Psoas muscle (tissue), 8 donors: ENCODE measurements at places on chromosomes 2 and 18. TPM values are rescaled to one million over a fixed set of nuclear protein-coding genes. Genes with fewer than 3 reads are reported as not detected.

The ADAM23 gene
- total RNA-seq = 9.2 TPM

The RASGRP3 gene
- 20.0 TPM for total RNA-seq

The MAP3K19 gene
- total RNA-seq = not detected

The PRSS56 gene
- 2.4 TPM for total RNA-seq

The UGT1A4 gene
- total RNA-seq = not detected

The PRKCE gene
- total RNA-seq = 16.1 TPM

DNA sequence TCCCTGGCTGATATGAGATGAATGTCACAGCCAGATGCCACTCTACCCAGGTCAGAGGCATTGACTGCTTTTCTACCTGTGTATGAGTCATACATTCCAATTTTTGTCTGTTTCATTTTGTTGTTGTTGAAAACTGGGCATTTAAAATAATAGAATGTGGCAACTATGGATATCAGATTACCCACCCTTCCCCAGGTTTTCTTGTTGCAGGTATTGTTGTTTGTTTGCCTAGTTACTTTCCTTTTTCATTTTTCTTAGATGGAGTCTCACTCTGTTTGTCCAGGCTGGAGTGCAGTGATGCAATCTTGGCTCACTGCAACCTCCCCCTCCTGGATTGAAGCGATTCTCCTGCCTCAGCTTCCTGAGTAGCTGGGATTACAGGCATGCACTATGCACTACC, 70.2 kb downstream of the LRRC30 start:
- H3K36me3 ChIP-seq = no peaks in the 10 kb centered on the region
- H3K27ac ChIP-seq = no peak overlapping the region
- DNase-seq = no peak
- H3K4me1 ChIP-seq = no peaks in the 10 kb centered on the region

DNA sequence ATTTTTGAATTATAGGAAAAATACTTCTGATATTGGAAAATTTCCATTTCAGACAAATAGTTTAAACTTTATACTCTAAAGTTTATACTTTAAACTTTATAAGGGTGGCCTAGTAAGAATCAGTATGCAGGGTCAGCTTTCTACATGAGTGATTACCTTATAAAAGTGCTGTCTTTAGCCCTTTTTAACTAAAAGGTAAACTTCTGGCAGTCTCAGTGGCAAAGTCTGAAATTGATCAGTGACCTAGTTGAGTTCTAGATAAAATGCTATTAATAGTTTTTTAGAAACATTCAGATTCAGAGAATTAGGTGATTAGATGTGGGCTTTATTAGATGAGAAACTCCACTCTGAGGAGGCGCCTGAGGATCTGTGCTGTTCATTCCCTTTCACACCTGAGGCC, 15.5 kb downstream of the GORASP2 start:
- no peaks in the 10 kb centered on the region for H3K27me3 ChIP-seq
- peaks cover 3% of the 10 kb centered on the region for H3K4me1 ChIP-seq
- no peak for DNase-seq
- H3K27ac ChIP-seq = no peak overlapping the region
- no peak overlapping the region for H3K4me3 ChIP-seq
- H3K36me3 ChIP-seq = peaks cover 12% of the 10 kb centered on the region

DNA sequence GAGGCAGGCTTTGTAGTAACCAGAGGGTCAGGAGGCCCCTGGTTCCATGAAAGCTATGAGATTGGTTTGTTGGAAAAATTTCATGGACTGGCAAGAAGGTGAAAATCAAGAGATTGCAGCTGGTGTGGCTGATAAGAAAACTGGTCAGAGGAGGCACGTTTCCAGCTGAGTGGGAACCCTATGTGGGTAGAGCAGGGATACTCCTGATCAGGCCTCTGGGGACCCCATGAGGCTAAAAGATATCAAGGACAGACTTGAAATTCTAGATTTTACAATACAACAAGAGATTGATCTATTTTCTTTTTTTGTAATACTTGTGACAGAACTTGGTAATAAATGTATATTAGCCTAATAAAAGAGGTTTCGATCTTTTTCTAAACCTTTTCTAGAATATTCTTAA, 1615.1 kb downstream of the DPP10 start:
- no peaks in the 10 kb centered on the region for H3K27me3 ChIP-seq
- H3K4me3 ChIP-seq = no peak overlapping the region
- H3K36me3 ChIP-seq = no peaks in the 10 kb centered on the region

- no peak for DNase-seq
- H3K4me3 ChIP-seq = no peak overlapping the region
- H3K27me3 ChIP-seq = no peaks in the 10 kb centered on the region
- no peak overlapping the region for H3K27ac ChIP-seq
- H3K4me1 ChIP-seq = no peaks in the 10 kb centered on the region
Observed at GRCh38 chr2:81747481-81748070, 1443.0 kb upstream of the LRRTM1 start.

DNA sequence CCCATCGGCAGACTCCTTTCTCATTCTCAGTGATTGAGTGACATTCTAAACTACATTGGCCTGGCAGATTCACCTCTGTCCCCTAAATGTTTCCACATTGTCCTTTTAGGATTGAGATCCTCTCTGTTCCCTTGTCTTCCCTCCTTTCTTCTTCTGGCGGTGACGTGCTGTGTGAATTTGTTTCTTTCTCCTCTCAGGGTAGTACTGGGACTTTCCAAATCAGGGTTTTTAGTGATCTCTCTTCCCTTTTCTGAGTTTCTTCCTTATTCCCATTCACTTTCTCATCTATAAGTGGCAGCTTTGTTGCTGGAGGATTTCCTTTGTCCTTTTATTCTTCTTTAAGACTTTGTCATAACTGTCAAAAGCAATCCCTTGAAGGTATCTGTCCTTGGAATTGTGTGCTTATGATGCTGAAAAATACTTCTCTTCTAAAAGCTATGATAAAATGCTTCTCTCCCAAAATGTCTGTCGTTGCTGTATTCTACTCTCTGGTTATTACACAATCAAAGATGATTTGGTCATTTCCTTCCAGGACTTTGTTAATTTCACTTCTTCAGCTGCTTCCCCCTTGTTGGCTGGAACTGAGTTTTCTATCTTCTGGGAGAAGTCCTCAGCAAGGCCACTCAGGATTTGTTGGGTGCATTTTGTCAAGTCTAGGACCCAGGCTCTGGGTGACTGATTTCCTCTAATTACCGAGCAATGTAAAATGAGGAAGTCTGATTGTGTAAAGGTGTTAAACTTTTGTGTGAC, 4.9 kb upstream of the IL1B start:
- no peaks in the 10 kb centered on the region for H3K36me3 ChIP-seq
- H3K4me1 ChIP-seq = no peaks in the 10 kb centered on the region
- no peak for DNase-seq
- no peak overlapping the region for H3K27ac ChIP-seq
- H3K27me3 ChIP-seq = peaks cover 3% of the 10 kb centered on the region

DNA sequence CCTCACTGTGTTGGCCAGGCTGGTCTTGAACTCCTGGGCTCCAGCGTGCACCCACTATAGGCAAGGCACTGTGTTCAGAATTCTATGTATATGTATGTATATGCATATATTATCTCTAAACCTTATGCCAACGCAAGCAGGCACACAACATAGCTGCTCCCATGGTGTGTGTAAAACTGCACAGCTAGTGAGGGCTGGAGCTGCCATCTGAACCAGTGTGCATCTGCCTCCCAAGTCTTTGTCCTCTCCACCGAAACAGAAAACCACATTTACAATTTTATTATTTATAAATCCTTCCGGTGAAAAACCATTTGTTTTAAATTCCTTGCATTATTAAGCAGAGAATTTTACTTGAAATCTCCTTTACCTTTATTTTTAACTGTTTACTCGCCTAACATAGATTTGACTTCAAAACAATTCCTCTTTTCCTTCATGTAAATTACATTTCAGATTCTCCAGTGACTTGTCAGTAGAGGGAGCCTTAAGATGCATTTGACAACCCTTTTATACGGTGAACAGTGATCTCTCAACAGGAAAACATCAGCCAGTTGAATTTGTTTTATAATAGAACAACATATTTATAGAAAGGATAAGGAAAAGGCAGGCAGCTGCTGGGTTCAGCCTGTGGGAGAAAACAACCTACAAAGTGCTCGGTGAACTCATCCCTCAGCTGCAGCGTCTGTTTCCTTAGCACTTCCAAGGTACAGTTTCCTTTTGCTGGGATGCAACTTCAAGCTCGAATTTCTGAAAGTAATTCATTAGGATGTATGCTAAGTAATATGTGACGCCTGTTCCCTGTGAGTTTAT, 101.2 kb downstream of the MYT1L start:
- H3K4me1 ChIP-seq = no peaks in the 10 kb centered on the region
- no peaks in the 10 kb centered on the region for H3K27me3 ChIP-seq

GRCh38 chr2:11490194-11490593, 24.2 kb upstream of the E2F6 start:
- H3K4me3 ChIP-seq = no peak overlapping the region
- no peak overlapping the region for H3K27ac ChIP-seq
- H3K4me1 ChIP-seq = peaks cover 11% of the 10 kb centered on the region
- no peaks in the 10 kb centered on the region for H3K27me3 ChIP-seq
- no peaks in the 10 kb centered on the region for H3K36me3 ChIP-seq

DNA sequence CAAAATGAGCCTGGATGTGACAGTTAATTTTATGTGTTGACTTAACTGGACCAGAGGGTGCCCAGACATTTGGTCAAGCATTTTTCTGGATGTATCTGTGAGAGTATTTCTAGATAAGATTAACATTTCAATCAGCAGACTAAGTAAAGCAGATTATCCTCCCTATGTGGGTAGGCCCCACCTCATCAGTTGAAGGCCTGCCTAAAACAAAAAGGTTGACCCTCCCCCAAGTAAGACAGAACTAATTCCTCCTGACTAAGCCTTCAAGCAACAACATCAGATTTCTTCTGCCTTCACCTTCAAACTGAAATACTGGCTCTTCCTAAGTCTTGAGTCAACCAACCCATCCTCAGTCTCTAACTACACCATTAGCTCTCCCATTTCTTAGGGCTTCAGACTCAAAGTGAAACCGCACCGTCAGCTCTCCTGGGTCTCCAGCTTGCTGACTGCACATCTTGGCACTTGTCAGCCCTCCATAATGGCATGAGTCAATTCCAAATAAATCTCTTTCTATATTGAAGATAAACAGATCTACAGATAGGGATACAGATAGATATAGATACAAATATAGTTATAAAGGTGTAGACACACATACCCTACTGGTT, 47.9 kb downstream of the MEMO1 start:
- no peak for DNase-seq
- H3K36me3 ChIP-seq = no peaks in the 10 kb centered on the region
- no peak overlapping the region for H3K4me3 ChIP-seq
- no peaks in the 10 kb centered on the region for H3K27me3 ChIP-seq
- no peak overlapping the region for H3K27ac ChIP-seq

- no peaks in the 10 kb centered on the region for H3K27me3 ChIP-seq
- no peak overlapping the region for H3K27ac ChIP-seq
- H3K36me3 ChIP-seq = no peaks in the 10 kb centered on the region
- H3K4me1 ChIP-seq = no peaks in the 10 kb centered on the region
Observed at GRCh38 chr18:55031979-55032378, 72.7 kb upstream of the CCDC68 start.

DNA sequence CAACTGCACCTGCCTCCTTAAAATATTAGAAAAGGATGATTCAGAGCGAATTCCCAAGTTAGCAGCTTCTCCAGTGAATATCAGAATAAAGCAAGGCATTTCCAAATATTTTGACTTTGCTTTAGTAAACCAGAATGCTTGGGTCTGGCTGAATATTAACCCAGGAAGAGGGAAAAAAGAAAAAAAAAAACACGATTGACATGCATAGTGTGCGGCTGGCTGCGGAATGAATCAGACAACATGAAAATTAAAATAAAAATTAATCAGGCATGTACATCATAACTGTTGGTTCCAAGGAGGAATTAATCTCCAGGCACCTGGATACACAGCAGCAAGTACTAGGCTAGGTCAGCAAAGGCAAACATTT, 105.8 kb upstream of the NCKAP5 start:
- no peaks in the 10 kb centered on the region for H3K36me3 ChIP-seq
- H3K27ac ChIP-seq = no peak overlapping the region
- no peaks in the 10 kb centered on the region for H3K27me3 ChIP-seq
- peaks cover 5% of the 10 kb centered on the region for H3K4me1 ChIP-seq
- DNase-seq = no peak

DNA sequence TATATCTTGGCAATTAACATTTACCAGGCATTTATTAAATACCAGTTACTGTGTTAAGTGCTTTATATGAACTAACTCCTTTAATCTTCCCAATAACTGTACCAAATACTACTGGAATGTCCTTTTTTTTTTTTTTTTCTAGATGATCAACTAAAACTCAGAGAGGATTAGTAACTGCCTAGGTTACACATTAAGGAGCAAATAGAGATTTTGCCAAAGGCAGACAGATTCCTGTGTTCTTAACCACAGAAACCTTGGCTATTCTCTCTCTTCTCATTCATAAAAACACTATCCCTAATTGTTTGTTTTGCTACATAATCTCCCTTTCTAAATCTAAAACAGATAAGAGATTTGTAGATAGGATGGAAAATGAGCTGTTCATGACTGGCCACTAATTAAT, 13.3 kb downstream of the DHX57 start:
- peaks cover 71% of the 10 kb centered on the region for H3K36me3 ChIP-seq
- DNase-seq = no peak
- H3K4me3 ChIP-seq = no peak overlapping the region
